ENCODE measurements at places on chromosomes 2 and 18. TPM values are rescaled to one million over a fixed set of nuclear protein-coding genes. Genes with fewer than 3 reads are reported as not detected.

ESPNL gene
- 5.0 TPM for total RNA-seq

ATAD2B gene
- total RNA-seq: 4.3 TPM

SRD5A2 gene
- total RNA-seq: not detected

ZNF521 gene
- 13.5 TPM for total RNA-seq

ATP6V1C2 gene
- total RNA-seq: 0.23 TPM

MC5R gene
- not detected for total RNA-seq

ACTR3 gene
- total RNA-seq: 146 TPM

ANKRD36C gene
- total RNA-seq: 4.7 TPM

CABLES1 gene
- total RNA-seq: 2.1 TPM

SERPINB13 gene
- not detected for total RNA-seq

HOXD13 gene
- not detected for total RNA-seq

RNF25 gene
- total RNA-seq: 19.5 TPM

Data from pericardium fibroblast (primary cell).